ENCODE measurements at places on chromosomes 11 and 22.

GRCh38 chr11:45597097-45597496 lies 68.3 kb downstream of the CHST1 start:
- no peak for DNase-seq

GRCh38 chr11:1560002-1560648 lies 11.9 kb downstream of the DUSP8 start:
- DNase-seq: no peak

DNA sequence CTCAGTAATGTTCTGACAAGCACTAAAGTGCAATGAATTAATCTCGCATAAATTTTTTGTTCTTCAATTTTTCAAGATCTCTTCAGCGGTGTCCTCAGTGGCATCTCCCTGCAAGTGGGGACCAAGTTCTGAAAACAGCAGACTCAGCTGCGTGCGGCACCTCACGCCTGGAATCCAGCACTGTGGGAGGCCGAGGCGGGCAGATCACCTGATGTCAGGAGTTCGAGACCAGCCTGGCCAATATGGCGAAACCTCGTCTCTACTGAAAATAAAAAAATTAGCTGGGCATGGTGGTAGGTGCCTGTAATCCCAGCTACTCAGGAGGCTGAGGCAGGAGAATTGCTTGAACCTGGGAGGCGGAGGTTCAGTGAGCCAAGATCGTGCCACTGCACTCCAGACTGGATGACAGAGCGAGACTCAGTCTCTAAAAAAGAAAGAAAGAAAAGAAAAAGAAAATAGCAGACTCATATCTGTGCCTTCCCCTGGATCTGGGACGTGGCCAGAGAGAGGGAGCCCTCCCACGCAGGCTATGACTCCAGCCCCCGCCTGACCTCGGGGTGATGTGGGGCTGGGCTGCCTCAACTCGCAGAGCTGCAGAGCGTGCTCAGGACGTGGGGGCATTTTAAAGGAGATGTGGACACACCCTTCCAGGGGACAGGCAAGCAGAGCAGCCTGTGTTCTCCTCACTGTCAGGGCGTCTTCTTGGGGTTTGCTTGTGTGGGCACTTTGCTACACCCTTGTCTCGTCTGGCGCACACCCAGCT lies 346.6 kb downstream of the BRD1 start:
- DNase-seq: no peak

GRCh38 chr11:35618497-35619115 lies 346 bp downstream of the FJX1 start:
- DNase-seq: peak; percentile 62

DNA sequence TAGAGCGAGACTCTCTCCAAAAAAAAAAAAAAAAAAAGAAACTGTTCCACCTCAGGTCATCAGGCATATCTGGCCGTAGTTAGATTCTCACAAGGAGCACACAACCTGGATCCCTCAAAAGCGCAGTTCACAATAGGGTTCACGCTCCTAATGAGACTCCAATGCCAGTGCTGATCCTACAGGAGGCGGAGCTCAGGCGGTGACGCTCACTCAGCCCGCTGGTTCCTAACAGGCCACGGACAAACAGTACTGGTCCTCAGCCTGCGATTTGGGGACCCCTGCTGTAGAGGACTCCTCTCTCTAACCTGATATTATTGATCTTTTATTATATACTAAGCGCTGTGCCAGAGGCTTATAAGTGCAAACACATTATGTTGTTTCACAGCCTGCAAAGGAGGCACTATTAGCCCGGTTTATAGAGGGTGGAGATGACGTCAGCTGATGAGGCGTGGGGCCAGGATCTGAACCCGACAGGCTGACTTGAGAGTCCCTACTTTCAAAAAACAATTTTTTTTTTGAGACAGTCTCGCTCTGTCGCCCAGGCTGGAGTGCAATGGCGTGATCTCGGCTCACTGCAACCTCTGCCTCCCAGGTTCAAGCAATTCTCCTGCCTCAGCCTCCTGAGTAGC lies 4.9 kb upstream of the MAFF start:
- DNase-seq: no peak

- peak; percentile 29 for DNase-seq
Observed at GRCh38 chr22:32926600-32926999, 125.1 kb downstream of the TIMP3 start.

DNA sequence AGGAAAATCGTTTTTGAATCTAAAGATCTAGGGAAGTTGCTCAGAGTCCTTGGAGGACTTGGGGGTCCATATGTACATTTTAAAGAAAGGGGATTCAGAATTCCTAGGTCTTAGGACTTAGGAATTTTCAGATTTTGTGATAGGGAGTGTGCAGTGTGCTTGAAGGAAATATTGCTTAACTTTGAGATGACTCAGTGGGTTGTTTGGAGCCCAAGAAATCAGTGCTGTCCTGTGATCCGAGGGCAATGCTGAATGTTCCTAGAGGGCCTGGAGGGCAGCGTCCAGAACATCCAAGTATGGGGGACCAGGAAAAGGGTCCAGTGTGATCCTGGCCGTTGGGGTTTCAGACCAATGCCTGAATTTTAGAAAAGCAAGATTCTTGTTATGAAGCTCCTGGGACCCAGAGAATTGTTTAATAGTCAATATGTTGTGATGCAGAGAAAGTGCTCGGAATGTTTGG lies 3.1 kb upstream of the IGF2 start:
- DNase-seq: no peak

DNA sequence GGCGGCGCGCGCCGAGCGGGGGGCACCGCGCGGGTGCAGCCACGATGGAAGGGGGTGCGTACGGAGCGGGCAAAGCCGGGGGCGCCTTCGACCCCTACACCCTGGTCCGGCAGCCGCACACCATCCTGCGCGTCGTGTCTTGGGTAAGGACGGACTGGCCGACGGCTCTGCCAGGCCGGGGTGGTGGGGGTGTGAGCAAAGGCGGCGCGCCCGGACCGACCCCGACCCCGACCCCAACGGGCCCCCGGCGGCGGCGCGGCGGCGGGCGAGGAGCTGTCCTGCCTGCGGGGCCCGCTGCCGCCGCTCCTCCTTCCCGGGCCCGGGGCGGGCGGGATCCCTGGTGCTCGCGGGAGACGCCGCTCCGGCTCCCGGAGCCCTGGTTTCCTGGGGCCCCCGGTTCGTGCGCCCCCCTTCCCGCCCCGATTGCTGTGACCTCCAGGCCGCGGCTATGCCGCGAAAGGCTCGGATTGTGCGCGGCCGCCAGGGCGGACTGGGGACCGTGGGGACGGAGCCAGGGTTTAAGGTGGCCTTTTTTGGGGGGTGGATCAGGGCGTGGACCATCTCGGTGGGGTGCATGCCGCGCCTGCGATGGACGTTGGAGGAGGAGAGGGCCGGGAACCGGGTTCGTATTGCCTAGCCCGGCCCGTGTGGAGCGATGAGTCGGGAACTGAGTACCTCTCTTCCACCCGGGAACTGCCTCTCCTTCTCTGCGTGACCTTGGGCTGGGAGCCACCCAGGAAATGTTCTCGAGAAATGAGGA lies at the start of gene SYNGR1:
Gene SYNGR1 (plus strand): TSS at position 25 of the 760 bp plus-strand sequence. CDS start 20 bp downstream, at position 45.
- DNase-seq: no peak

DNA sequence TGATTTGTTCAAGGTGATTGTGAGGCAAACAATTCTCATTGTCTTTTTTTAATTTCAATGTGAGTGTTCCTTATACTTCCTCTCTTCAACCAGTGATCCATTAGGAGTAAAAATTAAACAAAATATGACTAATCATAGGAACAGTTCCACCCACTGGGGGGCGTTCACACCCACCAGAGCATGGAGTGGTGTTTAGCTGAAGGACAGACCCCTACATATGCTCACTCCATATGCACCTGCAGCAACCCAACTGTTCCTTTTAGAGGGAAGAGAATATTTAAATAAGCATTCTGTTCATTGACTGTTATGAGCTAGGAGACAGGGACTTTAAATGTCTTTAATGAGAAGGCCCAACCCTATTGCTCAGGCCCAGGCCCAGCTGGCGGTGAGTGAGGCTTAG lies 78.7 kb upstream of the DRD2 start:
- DNase-seq: no peak

DNA sequence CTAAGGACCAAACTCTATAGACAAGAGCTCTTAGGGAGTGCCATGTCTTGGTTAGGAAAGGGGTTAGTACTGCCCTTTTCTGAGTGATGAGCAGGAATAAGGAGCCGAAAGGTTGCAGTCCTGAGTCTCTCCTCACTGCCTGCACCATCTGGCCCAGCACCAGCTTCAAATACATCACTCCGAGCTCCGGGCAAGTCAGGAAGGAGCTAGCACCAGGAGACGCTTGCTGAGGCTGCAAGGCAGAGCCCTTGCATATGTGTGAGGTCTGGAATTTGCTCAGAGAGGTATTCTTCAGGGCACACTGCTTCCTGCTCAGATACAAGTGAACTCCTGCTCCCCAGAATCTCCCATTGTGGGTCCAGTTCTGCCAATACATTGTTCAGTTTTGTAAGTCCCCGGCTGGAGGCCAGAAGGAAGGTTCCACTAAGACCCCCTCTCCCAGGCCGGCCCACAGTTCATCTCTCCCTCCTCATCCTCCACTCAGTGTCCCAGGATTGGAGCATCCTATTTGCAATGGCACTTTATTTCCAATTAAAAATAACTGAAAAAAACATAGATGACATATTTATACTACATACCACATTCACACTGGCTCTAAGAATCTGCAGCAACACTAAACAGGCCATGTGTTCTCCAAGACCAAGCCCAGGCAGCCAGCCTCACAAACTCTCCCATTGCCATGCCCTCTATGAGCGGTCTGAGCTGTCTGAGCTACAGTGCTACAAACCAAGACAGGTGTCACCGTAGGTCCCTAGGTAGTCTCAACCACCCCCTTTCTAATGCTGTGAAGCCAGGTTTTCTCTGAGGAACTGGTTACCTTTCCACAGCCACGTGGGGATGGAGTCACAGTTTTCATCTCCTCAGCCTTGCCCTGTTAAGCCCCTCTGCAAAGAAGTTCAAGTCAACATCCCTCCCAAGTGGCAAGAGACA lies 55.1 kb upstream of the SPATA19 start:
- no peak for DNase-seq

- no peak for DNase-seq
Observed at GRCh38 chr22:23859201-23859600, 1.5 kb downstream of the SLC2A11 start.
